NCI-H460 (cell line): ENCODE measurements at places on chromosomes 2 and 18.

DNA sequence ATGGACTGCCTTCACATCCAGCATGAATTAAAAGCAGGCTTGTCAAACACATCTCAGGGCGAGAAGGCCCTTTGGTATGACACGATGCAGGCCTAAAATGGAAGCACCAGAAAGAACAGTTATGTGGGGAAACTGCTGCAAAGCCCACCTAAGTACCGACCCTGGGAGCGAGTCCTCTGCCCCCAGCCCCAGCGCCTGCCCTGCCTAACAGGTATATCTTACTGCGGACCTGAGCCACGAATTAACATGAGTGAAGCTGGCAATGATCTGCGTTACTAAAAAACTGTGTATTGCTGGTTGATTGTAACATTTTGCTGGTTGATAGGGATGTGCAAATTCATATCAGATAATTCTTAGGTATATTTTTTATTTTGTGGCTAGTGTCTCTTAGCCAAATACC is 441.5 kb downstream of the ZNF516 start:
- no peak for DNase-seq

DNA sequence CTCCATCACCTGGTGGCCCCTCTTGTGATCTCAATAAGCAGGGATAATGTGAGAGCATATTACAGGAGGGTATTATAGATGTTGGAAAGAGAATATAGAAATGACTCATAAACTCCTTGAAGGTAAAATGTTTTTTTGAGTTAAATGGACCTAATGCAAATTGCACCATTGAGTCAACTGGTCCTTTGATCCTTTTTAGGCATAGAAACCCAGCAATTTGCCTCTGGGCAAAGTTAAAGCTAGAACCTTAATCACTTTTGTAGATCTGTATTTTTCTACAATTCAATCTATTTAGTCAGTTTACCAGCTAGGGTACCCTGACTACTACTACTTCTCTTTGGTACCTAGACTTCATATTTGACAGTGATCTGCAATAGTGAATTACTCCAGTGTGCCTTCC is 71.8 kb upstream of the RNF152 start:
- no peak for DNase-seq

DNA sequence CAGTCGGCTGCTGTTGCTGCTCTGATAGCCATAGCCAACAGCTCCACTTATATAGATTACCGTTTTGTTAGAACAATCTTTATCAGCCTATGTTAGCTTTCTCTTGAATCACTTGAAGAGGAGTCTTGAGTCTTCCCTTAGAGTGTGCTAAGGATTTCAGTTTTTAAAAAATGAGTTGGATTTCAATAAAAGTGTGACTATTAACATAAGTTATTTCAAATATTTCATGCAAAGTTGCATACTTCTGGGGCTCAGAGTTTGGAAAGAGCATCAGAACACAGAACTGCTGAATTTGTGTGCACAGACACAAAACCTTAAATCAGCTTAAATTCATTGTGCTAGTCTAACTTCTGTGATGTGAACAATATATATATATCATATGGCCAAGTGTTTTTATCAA is 174.7 kb downstream of the MTX2 start:
- no peak for DNase-seq

- no peak for DNase-seq
Observed at GRCh38 chr2:127175041-127175721, 44.9 kb downstream of the CYP27C1 start.

DNA sequence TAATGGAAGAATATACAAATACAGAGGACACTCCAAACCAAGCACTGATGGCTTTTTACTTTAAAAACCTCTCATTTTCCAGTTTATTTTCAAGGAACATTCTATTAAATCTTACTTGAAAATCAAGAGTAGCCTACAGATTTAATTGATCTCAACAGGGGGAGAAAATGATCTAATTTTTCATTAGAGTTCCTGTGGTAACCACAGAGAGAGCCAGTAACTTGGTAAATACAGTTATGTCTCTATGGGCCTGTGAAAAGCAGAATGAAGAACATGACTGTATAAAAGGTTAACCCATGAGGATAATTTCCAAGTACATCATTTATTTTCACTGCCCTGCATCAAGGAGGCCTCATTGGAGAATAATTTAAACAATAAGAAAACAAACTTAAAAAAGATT is 39.8 kb upstream of the ITPRID2 start:
- no peak for DNase-seq

GRCh38 chr2:26609839-26610277 is 31.3 kb downstream of the CIB4 start:
- DNase-seq: no peak

- DNase-seq: no peak
Observed at GRCh38 chr18:32899819-32900218, 127.0 kb upstream of the KLHL14 start.

DNA sequence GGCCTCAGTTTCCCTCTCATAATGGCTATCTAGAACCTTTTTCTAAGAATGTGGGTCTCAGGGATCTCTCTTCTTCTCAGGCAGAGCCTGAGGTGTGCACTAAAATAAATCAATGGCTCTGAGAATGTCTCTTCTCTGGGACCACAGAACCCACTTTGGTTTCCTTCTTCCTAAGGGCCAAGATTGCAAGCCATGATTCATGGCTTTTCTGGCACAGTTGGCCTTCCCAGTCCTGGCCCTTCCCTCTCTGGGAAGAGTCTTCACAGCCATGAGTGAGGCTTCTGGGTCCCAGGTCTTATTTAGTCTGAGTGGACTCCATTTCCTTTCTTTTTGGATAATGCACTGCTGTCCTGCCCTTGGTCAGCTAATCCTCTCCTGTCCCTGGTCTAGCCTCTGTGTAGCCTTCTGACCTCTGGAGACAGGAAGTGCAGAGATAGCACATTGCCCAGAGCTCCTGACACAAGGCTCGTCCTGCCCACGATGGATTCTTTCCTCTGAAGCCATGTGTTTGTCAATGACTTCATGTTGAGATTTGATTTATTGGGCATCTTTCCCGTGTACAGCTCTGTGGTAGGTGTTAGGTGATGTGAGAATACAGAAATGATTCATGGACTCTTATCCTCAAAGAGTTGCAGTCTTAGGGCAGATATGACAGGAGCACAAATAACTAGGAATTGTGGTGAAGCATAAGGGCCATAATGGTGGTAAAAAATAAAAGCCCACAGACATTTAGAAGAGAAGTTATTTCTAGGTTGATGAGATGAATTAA is 245.0 kb downstream of the CLIP4 start:
- no peak for DNase-seq

DNA sequence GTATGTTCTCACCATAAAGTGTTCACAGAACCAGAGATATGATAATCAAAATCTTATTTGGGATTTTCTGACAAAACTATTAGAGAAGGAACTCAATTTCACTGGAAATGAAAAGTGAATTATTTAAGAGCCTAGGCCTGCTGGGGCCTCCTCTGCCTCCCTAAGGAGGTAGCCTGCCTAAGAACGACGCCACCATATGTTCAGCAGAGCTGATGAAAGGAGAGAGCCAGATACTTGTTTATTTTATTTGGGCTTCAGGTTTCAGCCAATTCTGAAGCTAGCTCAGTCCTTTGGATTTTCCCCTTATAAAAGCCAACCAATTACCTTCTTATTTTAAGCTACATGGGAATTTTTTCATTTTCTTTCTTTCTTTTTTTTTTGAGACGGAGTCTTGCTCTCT is 433.1 kb upstream of the MAP2 start:
- no peak for DNase-seq

DNA sequence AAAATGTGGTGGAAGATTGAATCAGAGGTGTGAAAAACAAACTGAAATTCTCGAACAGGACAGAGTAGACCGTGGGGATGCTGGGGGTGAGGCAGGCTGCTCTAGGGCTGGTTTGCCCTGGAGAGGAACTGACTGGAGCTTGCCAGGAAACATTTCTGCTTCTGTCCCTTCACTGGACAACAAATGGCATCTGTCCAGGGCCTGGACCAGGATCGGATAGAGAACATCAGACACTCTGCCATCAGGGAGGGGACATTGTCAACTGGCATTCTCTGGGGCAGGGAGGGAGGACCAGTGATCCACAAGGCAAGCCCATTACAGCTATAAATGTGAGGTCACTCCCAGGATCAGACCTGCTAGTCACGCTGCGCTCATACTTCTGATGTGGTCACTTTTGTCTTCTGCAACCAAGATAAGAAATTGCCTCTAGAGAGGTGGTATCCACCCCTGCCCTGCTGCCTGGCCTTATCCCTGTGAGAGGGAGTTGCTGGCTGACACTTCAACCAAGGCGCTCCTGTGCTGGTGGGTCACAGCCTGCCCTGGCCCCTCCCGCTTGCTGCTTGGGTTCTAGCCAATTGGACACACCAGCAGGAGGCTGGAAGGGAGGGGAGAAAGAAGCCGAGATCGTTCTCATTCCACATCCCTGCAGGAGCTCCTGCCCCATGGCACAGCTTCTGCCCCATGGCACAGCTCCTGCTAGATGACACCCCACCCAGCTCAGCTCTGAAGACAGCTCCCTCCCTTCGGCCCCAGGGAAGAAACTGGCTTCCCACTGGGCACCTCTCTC is 8.7 kb downstream of the NPPC start:
- DNase-seq: no peak

DNA sequence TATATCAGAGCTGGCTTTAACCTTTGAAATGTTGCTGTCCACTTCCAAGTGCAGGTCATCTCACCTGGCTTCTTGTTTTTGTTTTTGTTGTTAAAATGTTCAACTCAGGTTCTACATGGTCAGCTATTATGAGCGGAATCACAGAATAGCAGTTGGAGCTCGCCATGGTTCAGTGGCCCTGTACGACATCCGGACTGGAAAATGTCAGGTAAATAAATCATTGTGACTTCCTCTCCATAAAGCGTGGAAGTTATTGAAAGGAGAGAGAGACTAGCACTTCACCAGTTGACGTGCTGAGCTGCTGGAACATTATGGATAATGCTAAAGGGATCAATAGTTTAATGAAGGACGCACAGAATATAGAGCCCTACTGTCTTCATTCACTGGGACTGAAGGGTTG is 184.6 kb upstream of the BOD1L2 start:
- no peak for DNase-seq
